ENCODE measurements at places on chromosomes 13 and 19. TPM values are rescaled to one million over a fixed set of nuclear protein-coding genes. Genes with fewer than 3 reads are reported as not detected.
A peak's percentile ranks its signal among the peaks of the same experiment; 100 is the strongest.

DNA sequence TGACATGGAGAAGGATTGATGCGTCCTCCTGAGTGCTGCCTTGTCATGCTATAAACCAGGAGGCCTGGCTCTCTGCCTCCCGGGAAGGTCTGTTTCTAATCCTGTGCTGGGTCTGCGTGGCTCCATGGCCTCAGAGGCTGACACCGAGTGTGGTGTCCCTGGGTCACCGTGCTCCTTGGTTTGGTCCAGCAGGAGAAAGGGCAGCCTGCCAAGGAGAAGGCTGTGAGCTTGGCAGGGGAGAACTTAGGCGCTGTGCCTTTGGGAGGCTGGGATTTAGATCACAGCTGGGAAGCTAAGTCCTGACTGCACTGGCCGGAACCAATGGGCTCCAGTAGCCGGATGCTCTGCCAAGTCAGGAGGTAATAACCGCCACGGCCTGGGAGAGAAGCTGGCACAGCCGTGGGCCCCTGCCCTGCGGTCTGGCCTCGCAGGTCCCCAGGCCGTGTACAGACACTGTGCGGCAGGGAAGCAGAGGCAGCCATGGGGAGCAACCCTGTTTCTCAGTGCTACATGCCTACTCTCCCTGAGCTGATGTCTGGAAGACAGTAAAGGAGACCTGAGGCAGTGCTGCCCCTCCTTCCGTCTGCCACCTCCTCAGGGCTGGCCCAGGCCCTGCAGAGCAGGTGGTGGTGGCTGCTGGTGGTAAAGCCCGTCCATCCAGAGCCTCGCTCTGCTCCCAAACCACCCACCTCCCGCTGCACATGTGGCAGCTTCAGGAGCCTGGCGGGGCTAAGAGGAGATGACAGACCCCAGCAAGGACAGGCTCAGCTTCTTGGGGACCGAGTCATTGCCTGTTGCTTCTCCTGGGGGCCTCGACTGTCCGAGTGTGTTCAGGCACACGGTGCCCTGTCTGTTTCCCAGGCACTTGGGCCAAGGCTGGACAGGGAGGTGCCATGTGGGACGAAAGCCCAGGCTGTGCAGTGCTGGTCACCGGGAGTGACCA is 44.9 kb downstream of the C13orf46 start:
- peak; percentile 91 for DNase-seq

DNA sequence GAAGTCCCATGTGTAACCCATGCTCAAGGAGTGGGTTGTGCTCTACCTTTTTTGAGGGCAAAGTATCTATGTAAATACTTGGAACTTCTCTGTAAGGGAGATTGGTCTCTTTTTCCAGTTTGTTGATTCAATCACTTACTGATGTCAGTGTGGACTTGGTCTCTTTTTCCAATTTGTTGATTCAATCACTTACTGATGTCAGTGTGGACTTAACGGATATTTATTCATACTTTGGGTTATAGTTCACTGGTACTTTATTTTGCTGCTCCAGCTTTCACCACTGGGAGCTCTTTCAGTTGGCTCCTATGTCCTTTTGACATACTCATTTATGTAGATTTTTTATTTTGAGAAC is 36.4 kb downstream of the COG3 start:
- DNase-seq: no peak

GRCh38 chr13:49585220-49586157 is at the start of gene RCBTB1:
TSS of gene RCBTB1 (minus strand) at chr13:49585558. CDS start at chr13:49567279, 18,279 bp downstream.
- DNase-seq: peak; percentile 79

GRCh38 chr19:8334458-8335342 is 8.4 kb downstream of the KANK3 start:
- DNase-seq: no peak

The ATCAY gene
- 2.1 TPM for total RNA-seq

The SIGLEC8 gene
- total RNA-seq: 0.36 TPM

The PTH2 gene
- total RNA-seq: not detected
